ENCODE measurements at places on chromosomes 1 and 21.

- DNase-seq: no peak
Measured at GRCh38 chr1:38123356-38124135, 77.0 kb upstream of the POU3F1 start.

- no peak for DNase-seq
Measured at GRCh38 chr1:16165073-16165364, 9.2 kb upstream of the EPHA2 start.

GRCh38 chr1:87926131-87926830, 597.6 kb downstream of the LMO4 start:
- no peak for DNase-seq

- DNase-seq: no peak
Measured at GRCh38 chr1:147651466-147651865, 18.9 kb downstream of the ACP6 start.

Data from stimulated activated CD4-positive, alpha-beta T cell treated with anti-CD3 and anti-CD28 coated beads, Interleukin-2, amount 100 ng/mL, for 24 hours (primary cell).